ENCODE measurements at places on chromosomes 2 and 18. TPM values are rescaled to one million over a fixed set of nuclear protein-coding genes. Genes with fewer than 3 reads are reported as not detected.
A peak's percentile ranks its signal among the peaks of the same experiment; 100 is the strongest.

DNA sequence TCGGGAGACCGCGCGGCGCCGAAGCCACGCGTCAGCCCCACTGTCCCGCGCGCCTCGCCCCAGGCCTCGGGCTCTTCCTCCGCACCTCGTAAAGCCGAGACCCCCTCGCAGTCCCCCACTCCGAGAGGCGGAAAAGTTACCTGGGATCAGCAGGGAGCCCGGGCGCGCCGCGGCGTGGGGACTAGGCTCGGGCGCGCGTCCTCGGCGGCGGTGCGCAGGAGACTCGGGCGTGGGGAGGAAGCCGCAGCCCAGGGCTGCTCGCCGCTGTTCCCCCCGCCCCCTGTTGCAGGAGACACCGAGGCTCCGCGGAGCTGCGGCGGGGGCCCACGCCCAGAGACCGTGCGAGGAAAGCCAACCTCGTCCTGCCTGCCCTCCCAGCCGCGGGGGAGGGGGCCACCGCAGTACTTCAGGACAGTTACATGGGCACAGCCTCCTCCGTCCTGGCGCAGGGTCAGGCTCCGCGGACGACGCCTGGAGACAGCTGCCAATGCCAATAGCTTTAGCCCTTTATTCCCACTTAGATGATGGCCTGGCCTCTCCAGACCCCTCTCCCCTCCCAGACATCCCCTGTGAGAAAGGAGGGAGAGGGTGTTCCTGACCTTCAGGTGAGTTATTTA is at the start of gene EPB41L3:
Gene EPB41L3, minus strand, starts transcription at position 225 of the 617 bp plus-strand sequence. CDS start 54,814 bp downstream, outside the sequence.
- H3K27me3 ChIP-seq: no peaks in the 10 kb centered on the region
- peak within 1 kb of the TSS; percentile 70 for H3K27ac ChIP-seq
- H3K4me1 ChIP-seq: no peaks in the 10 kb centered on the region
- DNase-seq: peak; percentile 39

DNA sequence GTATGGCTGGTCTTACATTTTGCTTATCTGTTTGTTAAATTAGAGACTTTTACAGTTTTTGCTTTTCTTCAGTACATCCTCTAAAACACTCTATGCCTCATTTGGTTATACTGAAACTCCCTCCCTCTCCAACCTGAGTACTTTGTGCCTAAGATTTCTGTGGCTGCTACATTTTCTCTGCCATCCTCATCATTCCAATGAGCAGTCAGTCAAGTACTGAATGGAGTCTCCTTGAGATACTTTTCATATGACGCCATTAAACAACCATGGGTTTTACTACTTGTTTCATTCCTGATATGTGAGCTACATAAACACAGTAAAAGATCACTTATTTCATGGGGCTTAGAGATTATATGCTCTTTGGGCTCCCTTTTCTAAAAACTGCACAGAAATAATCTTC is 196.7 kb upstream of the EPC2 start:
- no peaks in the 10 kb centered on the region for H3K36me3 ChIP-seq
- H3K4me1 ChIP-seq: no peaks in the 10 kb centered on the region
- H3K27ac ChIP-seq: no peak overlapping the region
- DNase-seq: no peak

DNA sequence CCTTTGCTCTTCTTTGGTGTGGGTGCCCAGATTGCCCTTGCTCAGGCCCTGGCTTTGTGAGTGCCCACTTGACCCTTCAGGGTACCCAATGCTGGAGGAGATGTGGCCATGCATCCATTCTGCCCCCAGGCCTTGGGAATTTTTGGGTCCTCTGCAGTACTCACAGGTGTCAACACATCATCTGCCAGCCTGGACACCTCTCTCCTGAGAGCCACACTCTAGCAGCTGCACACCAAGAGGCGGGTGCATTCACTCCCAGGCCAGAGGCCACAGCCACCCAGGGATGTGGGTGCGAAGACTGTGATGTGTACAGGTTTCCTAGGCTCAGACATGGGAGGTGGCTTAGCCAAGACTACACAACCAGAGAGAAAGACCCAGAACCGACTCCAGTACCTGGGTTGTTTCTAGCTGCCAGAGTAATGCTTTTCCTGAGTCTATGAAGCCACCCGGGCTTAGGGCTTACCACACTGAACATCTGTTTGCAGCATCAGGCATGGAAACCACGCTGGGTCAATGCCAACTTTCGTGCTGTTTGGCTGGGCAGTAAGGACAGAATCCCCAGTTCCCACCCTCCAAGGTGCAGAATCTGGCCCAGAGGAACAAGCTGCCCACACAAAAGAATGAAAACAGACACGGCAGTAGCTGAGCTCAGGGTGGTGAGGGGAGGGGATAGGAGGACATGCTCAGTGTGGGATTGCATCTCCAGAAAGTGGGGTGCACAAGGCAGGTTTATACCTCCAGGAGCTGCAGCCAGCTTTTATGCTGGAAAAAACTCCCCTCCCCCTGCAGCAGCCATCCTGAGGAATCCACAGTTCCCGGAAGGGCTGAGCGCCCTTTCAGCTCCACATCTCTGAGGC is 40.1 kb downstream of the KCNF1 start:
- no peaks in the 10 kb centered on the region for H3K27me3 ChIP-seq
- H3K4me3 ChIP-seq: no peak overlapping the region
- DNase-seq: no peak
- H3K36me3 ChIP-seq: no peaks in the 10 kb centered on the region

- no peaks in the 10 kb centered on the region for H3K4me1 ChIP-seq
- peak; percentile 54 for DNase-seq
- H3K36me3 ChIP-seq: no peaks in the 10 kb centered on the region
- H3K27ac ChIP-seq: peak overlapping the region; percentile 11
- H3K27me3 ChIP-seq: no peaks in the 10 kb centered on the region
- no peak overlapping the region for H3K4me3 ChIP-seq
Measured at GRCh38 chr2:28821295-28821958, 10.8 kb downstream of the SPDYA start.

Gene FAM98A
- 2,496 TPM for total RNA-seq

Gene ROCK2
- total RNA-seq: 124 TPM

- H3K27ac ChIP-seq: no peak overlapping the region
- H3K36me3 ChIP-seq: no peaks in the 10 kb centered on the region
- DNase-seq: no peak
- no peak overlapping the region for H3K4me3 ChIP-seq
Measured at GRCh38 chr2:17788773-17789172, 27.5 kb upstream of the MSGN1 start.

Gene LBX2
- not detected for total RNA-seq

GRCh38 chr2:204550751-204551511 is 5.7 kb downstream of the PARD3B start:
- no peak overlapping the region for H3K4me3 ChIP-seq
- no peaks in the 10 kb centered on the region for H3K27me3 ChIP-seq
- no peaks in the 10 kb centered on the region for H3K36me3 ChIP-seq
- DNase-seq: no peak
- H3K4me1 ChIP-seq: no peaks in the 10 kb centered on the region

DNA sequence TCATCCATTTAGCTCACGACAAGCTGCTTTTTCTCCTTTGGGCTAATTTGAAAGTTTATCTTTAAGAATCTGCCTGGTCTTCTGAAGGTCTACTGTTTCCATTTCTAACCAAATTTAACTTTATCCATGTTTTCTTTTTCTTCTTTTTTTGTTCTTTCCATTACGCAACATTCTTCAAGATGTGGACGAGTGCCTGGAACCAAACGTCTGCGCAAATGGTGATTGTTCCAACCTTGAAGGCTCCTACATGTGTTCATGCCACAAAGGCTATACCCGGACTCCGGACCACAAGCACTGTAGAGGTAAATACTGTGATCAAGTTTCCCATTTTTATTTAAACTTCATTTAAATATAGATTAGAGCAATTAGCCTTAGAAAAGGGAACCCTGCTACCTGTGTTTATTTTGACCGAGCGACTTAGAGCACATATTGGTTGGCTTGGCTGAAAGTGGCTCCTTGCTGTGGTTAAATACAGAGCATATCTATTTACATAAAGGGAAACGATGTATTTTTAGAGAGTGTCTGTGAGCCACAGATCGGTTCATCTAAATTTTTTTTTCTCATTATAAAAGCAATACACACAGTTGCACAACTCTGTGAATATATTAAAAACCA is 183.4 kb upstream of the RASGRP3 start:
- no peak for DNase-seq
- no peaks in the 10 kb centered on the region for H3K4me1 ChIP-seq
- H3K4me3 ChIP-seq: no peak overlapping the region
- no peaks in the 10 kb centered on the region for H3K36me3 ChIP-seq

Gene SPATA3
- not detected for total RNA-seq

GRCh38 chr2:164061129-164061746 is 325.4 kb upstream of the FIGN start:
- no peak overlapping the region for H3K4me3 ChIP-seq
- no peak overlapping the region for H3K27ac ChIP-seq
- no peaks in the 10 kb centered on the region for H3K27me3 ChIP-seq
- no peak for DNase-seq
- no peaks in the 10 kb centered on the region for H3K4me1 ChIP-seq

DNA sequence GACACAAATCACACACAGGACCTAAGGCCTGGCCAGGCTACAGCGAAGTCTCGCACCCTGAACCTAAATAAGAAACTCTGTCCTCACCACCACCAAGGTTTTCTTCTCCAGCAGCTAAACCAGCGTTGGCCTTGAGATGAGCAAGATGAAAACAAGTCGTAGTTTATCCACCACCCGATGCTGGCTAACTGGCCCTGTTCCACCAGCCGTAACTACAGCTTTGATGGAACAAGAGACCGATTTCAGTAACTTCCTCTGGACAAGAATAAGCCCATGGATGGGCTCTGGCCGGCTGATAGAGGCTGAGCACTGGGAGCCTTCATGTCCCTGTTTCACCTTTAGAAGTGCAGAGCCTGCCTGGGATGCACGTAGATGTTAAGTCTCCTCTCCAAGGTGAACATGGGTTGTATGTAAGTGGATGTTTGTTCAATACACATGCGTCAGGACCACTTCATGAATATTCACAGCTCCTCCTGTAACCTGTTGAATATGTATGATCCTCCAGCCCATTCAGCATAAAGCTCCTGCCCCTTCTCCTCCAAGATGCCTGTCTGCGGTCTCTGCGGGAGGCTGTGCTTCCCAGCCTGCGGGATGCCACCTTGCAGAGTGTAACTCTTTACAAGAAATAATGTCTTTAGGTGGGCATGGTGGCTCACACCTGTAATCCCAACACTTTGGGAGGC is 24.2 kb downstream of the ADI1 start:
- H3K27me3 ChIP-seq: no peaks in the 10 kb centered on the region
- H3K4me1 ChIP-seq: no peaks in the 10 kb centered on the region
- no peaks in the 10 kb centered on the region for H3K36me3 ChIP-seq
- no peak for DNase-seq
- H3K4me3 ChIP-seq: no peak overlapping the region

- no peak overlapping the region for H3K27ac ChIP-seq
- no peaks in the 10 kb centered on the region for H3K27me3 ChIP-seq
- no peaks in the 10 kb centered on the region for H3K36me3 ChIP-seq
- no peak for DNase-seq
- H3K4me3 ChIP-seq: no peak overlapping the region
Measured at GRCh38 chr18:47602273-47602897, 328.1 kb downstream of the SMAD2 start.

Gene CARF
- 22.4 TPM for total RNA-seq

Gene IL37
- total RNA-seq: not detected

Gene RIF1
- total RNA-seq: 19.0 TPM

DNA sequence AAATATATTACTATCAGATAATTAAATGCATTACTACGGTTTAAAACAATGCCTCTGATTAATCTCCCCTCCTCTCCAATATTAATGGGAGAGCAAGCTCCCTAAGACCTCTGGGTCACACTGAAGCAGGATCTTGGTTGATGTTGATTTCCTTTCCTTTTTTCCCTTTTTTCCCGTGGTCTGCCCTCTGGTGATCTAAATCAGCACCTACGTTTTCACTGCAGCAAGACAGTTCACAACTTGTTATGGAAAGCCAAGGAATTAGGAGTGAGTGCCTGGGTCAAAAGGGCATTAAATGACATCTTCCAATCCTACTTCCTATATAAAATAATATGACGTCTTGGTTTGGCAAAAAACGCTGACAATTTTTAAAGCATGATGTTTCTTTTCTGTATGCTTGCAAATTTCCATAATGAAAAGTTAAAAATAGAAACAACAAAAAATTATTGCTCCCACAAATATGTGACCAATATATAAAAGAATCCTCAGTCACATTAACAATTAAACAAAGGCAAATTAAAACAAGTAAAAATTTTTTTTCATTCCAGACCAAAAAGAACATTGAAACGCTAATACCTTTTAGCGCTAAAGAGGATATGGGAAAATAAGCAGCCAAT is 7.9 kb upstream of the CFAP36 start:
- H3K36me3 ChIP-seq: no peaks in the 10 kb centered on the region
- no peak overlapping the region for H3K4me3 ChIP-seq
- H3K27me3 ChIP-seq: no peaks in the 10 kb centered on the region

Gene CCDC68
- 8.6 TPM for total RNA-seq

DNA sequence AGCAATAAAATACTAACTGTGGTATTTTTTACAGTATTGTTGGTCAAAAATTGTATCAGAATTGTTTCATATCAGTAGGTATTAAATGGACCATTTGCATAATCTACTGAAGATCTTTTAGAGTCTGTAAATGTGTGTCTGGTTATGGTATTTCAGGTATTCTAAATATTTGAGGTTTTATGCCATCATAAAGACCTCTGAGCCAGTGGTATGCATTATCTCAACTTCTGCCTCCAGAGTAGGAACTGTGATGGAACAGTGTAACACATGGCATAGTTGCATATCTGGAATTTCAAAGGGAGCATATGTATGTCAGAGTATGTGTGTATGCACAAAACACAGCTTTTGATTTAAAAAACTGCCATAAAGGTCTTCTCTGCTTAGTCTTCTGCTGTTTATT is 15.4 kb downstream of the GREB1L start:
- no peak overlapping the region for H3K27ac ChIP-seq
- no peaks in the 10 kb centered on the region for H3K36me3 ChIP-seq
- no peaks in the 10 kb centered on the region for H3K4me1 ChIP-seq

- no peaks in the 10 kb centered on the region for H3K27me3 ChIP-seq
- H3K4me3 ChIP-seq: peak overlapping the region; percentile 31
- peak overlapping the region; percentile 96 for H3K27ac ChIP-seq
- no peaks in the 10 kb centered on the region for H3K36me3 ChIP-seq
- DNase-seq: peak; percentile 85
- H3K4me1 ChIP-seq: peaks cover 10% of the 10 kb centered on the region
Measured at GRCh38 chr2:219433666-219434467, 776 bp upstream of the SPEG start.

- no peak overlapping the region for H3K27ac ChIP-seq
- no peaks in the 10 kb centered on the region for H3K36me3 ChIP-seq
- no peak overlapping the region for H3K4me3 ChIP-seq
- DNase-seq: no peak
- H3K4me1 ChIP-seq: no peaks in the 10 kb centered on the region
Measured at GRCh38 chr2:11814979-11815510, 68.6 kb downstream of the LPIN1 start.

DNA sequence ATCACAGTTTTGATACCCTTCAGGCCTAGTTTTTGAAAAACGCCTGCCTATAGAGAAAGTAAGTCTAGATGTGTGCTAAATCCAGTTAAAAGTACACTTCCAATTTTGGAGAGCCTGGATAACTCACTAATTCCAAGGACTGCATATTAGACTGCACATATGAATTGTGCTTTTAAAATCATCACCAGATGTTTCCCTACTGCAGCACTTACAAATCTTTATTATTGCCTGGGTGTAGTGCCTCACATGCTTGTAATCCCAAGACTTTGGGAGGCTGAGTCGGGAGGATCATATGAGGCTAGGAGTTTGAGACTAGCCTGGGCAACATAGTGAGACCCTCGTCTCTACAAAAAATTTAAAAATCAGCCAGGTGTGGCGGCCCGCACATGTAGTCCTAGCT is 35.9 kb upstream of the HTR2B start:
- DNase-seq: no peak
- H3K36me3 ChIP-seq: no peaks in the 10 kb centered on the region
- peaks cover 4% of the 10 kb centered on the region for H3K4me1 ChIP-seq
- no peak overlapping the region for H3K4me3 ChIP-seq
- peak overlapping the region; percentile 85 for H3K27ac ChIP-seq

Gene UGT1A4
- total RNA-seq: not detected

Data from uterus (tissue), 4 donors.